ENCODE measurements at places on chromosomes 2 and 18.
A peak's percentile ranks its signal among the peaks of the same experiment; 100 is the strongest.

DNA sequence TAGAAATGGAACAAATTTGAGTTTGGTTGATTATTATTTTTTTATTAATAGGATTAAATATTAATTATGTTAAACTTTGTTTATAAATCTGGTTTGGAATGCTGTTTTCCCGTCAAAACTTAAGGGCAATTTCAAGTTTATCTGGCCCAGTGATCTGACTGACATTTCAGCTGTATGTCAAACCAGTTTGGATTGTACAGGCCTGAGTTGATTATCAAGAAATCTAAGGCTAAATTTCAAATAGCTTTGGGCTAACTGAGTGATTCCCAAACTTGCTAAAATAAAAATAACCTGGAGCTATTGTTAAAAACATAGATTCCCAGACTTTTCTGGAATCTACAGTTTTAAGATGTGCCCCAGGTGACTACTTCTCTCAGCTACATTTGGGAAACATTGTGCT lies 65.9 kb upstream of the SPOPL start:
- H3K36me3 ChIP-seq, result no peaks in the 10 kb centered on the region
- H3K27ac ChIP-seq, result no peak overlapping the region
- DNase-seq, result no peak
- H3K27me3 ChIP-seq, result peaks cover under 1% of the 10 kb centered on the region

DNA sequence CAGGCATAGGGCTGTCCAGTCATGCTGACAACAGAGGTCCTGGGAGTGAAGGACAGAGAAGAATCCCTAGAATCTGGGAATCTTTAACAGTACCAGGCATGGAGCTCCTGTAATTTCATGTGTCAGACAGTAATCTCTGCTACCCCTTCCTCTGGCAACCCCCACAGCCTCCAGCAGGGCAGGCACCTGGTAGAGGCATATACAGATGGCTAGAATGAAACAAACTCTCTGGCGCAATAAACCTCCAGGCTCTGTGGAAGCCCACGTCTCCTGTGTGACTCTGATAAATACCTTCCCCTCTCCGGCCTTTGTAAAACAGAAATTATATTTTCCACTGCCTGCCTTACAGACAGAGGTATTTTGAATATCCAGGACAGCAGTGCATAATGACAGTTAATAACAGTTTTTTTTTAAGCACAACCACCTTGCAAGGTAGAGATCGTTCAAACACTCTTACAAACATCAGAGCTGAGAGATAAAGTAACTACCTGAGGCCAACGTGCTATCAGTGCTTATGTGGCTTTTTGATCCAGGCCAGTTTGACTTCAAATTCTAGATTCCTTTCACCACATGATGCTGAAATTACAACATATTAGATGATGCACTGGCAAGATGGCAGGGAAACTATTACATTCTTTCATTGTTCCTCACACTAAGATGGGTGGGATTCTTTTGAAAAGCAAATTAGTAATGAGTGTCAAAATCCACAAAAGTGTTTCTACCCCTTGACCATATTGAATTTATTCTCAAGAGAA lies 47.7 kb upstream of the TMEM247 start:
- DNase-seq, result no peak
- H3K27me3 ChIP-seq, result no peaks in the 10 kb centered on the region
- H3K4me3 ChIP-seq, result peak overlapping the region; percentile 5

- H3K4me3 ChIP-seq, result peak overlapping the region; percentile 96
- H3K4me1 ChIP-seq, result peaks cover 21% of the 10 kb centered on the region
- H3K27ac ChIP-seq, result peak overlapping the region; percentile 1
- peaks cover 5% of the 10 kb centered on the region for H3K36me3 ChIP-seq
- peaks cover 5% of the 10 kb centered on the region for H3K27me3 ChIP-seq
- no peak for DNase-seq
These were observed 1.1 kb upstream of the EPC2 start for GRCh38 chr2:148643421-148643820.

- no peak overlapping the region for H3K27ac ChIP-seq
- DNase-seq, result no peak
- no peaks in the 10 kb centered on the region for H3K36me3 ChIP-seq
- peaks cover 23% of the 10 kb centered on the region for H3K4me1 ChIP-seq
- no peaks in the 10 kb centered on the region for H3K27me3 ChIP-seq
These were observed 19.5 kb upstream of the MCFD2 start for GRCh38 chr2:46935071-46935470.

DNA sequence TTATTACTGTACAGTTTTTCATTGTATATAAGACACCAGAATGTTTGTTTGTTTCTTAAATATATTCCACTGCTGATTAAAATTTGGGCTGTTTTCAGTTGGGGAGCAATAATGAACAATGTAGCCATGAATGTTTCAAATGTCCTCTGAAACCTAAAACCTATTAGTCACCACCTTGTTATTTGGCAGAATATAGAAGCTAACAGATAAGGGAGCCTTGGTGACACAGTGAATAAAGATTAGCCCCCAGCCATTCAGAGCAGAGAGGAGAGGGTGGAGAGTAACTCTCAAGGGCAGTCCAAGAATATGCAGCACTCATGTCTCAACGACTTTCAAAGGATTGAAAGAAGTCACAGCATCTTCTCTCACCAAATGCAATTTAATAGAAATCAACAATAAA lies 43.1 kb upstream of the ATP8B1 start:
- H3K36me3 ChIP-seq, result peaks cover 4% of the 10 kb centered on the region
- H3K27ac ChIP-seq, result no peak overlapping the region
- H3K4me3 ChIP-seq, result no peak overlapping the region
- no peak for DNase-seq

DNA sequence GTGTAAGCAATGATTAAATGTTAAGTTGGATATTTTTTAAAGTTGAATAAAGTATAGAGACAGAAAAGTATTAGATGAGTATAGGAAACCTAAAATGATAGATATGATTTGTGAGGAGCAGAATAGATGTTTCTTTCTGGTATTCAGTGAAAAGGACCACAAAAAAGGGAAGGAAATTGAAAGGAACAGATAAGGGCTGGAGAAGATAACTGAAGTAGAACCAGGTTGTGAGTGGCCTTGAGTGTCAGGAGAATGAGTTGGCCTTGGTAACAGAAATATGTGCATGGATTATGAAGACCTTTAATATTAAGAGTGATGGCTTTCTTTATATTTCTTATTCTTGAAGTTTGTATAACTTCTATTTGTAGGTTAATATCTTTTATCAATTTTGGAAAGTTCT lies 543.5 kb downstream of the METTL4 start:
- no peak overlapping the region for H3K27ac ChIP-seq
- H3K4me1 ChIP-seq, result no peaks in the 10 kb centered on the region
- H3K27me3 ChIP-seq, result peaks cover 7% of the 10 kb centered on the region
- DNase-seq, result no peak

DNA sequence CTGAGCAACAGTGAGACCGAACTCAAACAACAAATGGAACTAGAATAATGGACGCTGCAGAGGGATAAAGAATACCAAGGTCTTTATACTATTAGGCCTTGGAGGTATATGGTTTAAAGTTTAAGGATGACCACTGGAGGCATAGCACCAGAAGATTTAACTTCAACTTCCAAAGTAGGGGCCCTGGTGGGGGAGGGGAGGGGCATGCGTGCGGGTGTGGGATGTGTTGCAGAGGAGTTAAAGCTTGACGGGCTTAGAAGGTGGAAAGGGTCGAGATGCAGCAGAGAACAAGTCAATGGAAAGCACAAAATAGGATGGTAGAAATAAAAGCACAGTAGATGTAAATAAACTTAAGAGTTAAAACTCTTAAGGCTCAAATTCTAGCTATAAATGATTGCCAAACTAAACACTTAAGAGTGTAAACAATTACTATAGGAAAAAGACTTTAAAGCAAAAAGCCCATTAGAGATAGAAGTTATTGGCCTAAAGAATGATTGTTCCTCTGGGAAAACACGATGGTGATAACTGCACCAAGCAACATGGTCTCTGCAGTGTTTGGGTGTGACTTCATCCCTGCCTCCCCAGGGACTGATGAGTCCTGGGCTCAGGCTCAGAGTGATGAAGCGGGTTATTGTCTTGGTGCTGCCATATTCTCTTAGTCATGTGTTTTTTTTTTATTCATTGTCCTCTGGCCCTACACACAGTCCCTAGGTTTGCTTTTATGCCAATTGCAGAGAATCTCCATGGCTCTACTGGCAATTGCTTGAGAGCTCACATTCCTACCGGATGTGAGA lies 13.0 kb downstream of the RRM2 start:
- peaks cover 3% of the 10 kb centered on the region for H3K4me1 ChIP-seq
- H3K4me3 ChIP-seq, result no peak overlapping the region
- no peaks in the 10 kb centered on the region for H3K36me3 ChIP-seq
- no peak overlapping the region for H3K27ac ChIP-seq
- no peak for DNase-seq

GRCh38 chr2:152483276-152484063 lies 148.5 kb downstream of the FMNL2 start:
- no peaks in the 10 kb centered on the region for H3K36me3 ChIP-seq
- H3K4me1 ChIP-seq, result no peaks in the 10 kb centered on the region
- H3K27me3 ChIP-seq, result peaks cover 3% of the 10 kb centered on the region
- no peak overlapping the region for H3K4me3 ChIP-seq

- H3K4me1 ChIP-seq, result peaks cover 3% of the 10 kb centered on the region
- H3K27ac ChIP-seq, result no peak overlapping the region
- no peaks in the 10 kb centered on the region for H3K27me3 ChIP-seq
- no peak for DNase-seq
These were observed 88.2 kb downstream of the TMEM131 start for GRCh38 chr2:97907369-97908100.

GRCh38 chr2:236614551-236614950 lies 44.9 kb downstream of the ACKR3 start:
- no peaks in the 10 kb centered on the region for H3K27me3 ChIP-seq
- H3K27ac ChIP-seq, result no peak overlapping the region
- DNase-seq, result no peak
- peaks cover 3% of the 10 kb centered on the region for H3K4me1 ChIP-seq
- H3K4me3 ChIP-seq, result no peak overlapping the region

DNA sequence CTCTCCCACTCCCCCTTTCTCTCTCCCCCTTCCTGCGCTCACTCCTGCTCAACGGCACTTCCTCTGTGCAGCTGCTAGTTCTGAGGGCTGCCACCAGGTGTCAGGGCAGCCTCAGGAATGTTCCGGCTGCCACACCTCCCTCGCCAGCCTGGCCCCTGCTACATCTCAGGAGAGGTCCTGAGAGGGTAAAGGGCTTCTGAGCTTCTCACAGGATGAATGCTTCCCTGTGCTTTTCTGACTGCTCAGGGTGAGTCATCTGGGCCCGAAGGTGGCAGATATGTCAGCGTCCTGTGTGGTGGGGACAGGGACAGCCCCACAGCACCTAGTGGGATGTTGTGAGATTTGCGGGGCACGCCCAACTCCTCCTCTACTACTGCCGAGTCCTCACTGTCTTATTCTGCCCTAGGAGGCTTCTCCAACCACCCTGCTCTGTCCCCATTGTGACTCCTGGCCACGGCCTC lies 49.0 kb downstream of the PLEKHB2 start:
- H3K36me3 ChIP-seq, result peaks cover 20% of the 10 kb centered on the region
- H3K27me3 ChIP-seq, result no peaks in the 10 kb centered on the region
- DNase-seq, result peak; percentile 58

- H3K4me3 ChIP-seq, result no peak overlapping the region
- H3K36me3 ChIP-seq, result no peaks in the 10 kb centered on the region
- H3K27me3 ChIP-seq, result peaks cover 12% of the 10 kb centered on the region
- no peak overlapping the region for H3K27ac ChIP-seq
- H3K4me1 ChIP-seq, result no peaks in the 10 kb centered on the region
These were observed 32.0 kb upstream of the TMEM18 start for GRCh38 chr2:709138-709765.

DNA sequence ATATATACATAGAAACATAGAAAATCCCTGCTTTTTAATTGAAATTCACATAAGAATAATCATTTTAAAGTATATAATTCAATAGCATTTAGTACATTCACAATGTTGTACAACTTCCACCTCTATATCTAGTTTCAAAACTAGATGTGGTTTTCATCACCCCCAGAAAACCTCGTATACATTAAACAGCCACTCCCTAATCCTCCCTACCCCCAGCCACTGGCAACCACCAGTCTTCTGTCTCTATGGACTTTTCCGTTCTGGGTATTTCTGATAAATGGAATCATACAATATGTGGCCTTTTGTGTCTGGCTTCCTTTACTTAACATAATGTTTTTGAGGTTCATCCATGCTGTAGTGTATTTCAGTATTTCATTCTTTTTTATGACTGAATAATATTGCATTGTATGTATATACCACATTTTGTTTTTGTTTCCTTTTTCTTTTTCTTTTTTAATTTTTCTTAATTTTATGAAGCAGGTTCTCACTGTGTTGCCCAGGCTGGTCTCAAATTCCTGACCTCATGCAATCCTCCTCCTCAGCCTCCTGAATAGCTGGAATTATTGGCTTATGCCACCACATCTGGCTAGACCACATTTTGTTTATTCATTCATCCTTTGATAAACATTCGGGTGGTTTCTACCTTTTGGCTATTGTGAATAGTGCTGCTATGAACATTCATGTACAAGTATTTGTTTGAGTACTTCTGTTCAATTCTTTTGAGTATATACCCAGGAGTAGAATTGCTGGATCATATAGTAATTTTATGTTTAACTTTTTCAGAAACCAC lies 50.6 kb upstream of the RNF152 start:
- H3K4me1 ChIP-seq, result peaks cover 14% of the 10 kb centered on the region
- no peaks in the 10 kb centered on the region for H3K36me3 ChIP-seq
- DNase-seq, result no peak
- H3K27ac ChIP-seq, result no peak overlapping the region

DNA sequence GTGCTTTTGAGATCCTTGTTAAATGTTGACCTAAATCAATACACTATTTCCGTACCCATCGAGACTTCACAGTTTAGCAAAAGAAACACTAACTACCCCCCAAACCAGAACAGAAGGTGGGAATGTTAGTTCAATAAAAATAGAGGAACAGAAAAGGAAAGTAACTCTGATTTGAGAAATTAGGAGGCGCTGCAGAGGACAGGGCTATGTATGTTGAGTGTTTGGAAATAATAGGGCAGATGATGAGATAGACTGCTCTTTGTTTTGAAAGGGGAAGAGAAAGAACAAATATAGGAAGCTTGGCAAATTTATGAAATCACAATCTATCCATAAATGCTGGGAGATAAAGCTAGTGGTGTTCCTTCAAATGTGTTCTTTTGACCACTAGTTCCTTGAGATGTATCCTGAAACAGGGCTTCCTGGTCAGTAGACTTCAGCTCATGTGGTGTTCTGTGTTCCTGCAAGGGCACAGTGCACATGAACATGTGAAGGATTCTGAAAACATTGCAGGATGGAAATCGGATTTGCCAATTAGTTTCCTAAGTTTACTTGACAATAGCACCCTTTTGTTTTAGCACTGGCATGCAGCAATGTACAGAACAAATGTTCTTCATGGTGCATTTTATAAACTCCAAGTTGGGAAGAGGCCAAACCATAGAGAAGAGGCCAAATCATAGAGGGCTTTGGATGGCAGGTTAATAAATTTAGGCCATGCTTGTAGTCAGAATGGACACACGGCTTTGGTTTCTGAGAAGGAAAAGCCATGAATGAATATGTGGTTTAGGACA lies 39.8 kb downstream of the RHBDD1 start:
- peaks cover 23% of the 10 kb centered on the region for H3K4me1 ChIP-seq
- no peaks in the 10 kb centered on the region for H3K27me3 ChIP-seq
- no peak for DNase-seq
- H3K27ac ChIP-seq, result no peak overlapping the region

- no peaks in the 10 kb centered on the region for H3K27me3 ChIP-seq
- H3K27ac ChIP-seq, result no peak overlapping the region
- no peak for DNase-seq
- no peak overlapping the region for H3K4me3 ChIP-seq
- peaks cover 4% of the 10 kb centered on the region for H3K4me1 ChIP-seq
These were observed 54.3 kb downstream of the MARCHF4 start for GRCh38 chr2:216317831-216318520.
